ENCODE measurements at places on chromosomes 3 and 15.

DNA sequence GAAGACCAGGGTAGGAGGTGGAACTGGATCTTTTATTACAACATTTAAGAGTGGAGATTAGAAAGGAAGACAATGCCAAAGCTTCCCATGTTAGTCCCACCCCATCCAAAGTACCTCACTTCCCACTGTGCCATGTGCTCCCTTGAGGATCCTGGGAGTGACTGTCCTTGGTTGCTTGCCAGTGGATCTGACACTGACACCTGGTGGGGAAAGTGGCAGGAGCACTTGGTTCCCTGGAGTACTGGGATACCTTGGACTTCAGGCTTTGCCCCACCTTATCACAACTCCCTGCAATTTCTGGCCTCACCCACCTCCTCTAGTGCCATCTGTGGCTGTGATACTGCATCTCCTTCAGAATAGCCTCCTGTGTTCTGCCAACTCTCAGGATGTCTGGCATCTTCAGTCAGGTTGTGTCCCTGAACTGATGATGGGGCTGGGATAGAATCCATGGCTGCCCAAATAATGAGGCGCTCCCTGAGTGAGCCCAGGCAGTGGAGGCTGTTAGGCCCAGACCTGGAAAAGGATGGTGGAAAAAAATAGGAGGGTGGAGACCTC, 1.3 kb downstream of the ELL3 start:
- no peak for DNase-seq

- no peak for DNase-seq
Measured at GRCh38 chr15:33013827-33014445, 180.6 kb downstream of the FMN1 start.

DNA sequence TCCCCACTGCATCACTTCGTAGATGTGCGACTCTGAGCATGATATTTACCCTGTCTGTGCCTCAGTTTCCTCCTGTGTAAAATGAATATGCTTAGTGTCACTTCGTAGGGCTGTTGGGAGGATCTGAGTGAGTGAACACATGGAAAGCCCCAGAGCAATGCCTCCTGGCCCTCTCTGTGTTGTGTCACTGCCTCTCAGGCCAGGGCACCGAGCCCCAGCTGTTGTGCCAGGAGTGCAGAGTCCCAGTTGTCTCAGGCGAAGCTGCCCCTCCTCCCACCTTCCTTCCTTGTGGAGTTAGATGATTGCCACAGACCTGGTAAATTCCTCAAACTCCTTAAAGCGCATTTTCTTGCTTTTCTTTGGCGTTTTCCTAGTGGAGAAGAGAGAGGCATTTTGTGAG, 26.2 kb downstream of the EFCAB12 start:
- DNase-seq: no peak

- DNase-seq: no peak
Measured at GRCh38 chr15:36428102-36428845, 151.2 kb upstream of the CDIN1 start.

DNA sequence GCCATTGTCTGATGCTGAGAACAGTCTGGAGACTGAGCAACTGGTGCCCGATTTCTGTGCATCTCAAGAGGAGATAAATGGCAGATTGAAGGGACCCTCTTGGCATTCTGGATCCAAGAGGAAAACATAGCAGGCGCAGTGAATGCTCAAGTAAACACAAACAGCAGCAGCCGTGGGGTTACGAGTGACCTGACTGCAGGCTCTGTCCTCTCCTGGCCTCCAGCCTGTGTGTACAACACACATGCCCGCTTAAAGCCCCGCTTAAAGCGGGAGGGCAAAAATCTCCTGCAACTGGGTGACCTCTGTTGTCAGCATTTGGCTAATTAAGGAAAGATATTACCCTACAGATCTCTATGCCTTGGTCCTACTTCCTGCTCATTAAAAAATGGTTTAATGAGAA, 120.5 kb downstream of the GREM1 start:
- peak; percentile 6 for DNase-seq

- DNase-seq: no peak
Measured at GRCh38 chr15:66675446-66675845, 26.6 kb upstream of the SMAD6 start.

GRCh38 chr3:13879102-13879945, 547 bp downstream of the WNT7A start:
- DNase-seq: no peak

DNA sequence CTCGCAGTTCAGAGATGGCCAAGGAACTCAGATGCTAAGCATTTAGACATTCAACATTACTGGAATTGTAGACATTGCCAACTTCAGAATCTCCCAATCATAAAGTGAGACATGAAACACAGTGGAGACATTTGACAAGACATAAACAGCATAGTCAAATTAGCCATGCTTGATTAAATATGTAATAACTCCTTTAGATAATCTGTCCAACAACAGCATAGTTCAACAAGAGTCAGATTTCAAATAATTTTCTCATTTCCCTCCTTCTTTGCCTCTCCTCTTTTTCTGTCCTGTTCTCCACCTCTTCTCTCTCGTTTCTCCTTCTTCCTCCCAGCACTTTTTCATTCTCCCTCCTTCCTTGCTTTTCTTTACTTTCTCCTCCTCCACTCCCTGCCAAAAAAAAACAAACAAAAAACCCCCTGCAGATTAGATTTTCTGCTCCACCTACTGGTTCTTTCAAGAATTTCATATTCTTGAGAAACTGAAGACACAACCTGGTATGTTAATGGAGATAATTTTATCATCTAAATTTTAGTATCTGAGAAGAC, 20.2 kb downstream of the CPOX start:
- DNase-seq: no peak

- DNase-seq: no peak
Measured at GRCh38 chr3:195149292-195150030, 121.5 kb downstream of the XXYLT1 start.

GRCh38 chr3:186646106-186646505, 5.9 kb downstream of the FETUB start:
- no peak for DNase-seq

- no peak for DNase-seq
Measured at GRCh38 chr3:53324105-53324504, 23.2 kb downstream of the DCP1A start.

GRCh38 chr3:133888726-133889340, 6.8 kb downstream of the RAB6B start:
- DNase-seq: no peak

GRCh38 chr3:141643391-141643790, 94.7 kb upstream of the RNF7 start:
- DNase-seq: no peak

- DNase-seq: no peak
Measured at GRCh38 chr15:78991476-78991875, 46.6 kb upstream of the CTSH start.

GRCh38 chr15:47726399-47726823, 9.1 kb downstream of the SEMA6D start:
- DNase-seq: no peak

DNA sequence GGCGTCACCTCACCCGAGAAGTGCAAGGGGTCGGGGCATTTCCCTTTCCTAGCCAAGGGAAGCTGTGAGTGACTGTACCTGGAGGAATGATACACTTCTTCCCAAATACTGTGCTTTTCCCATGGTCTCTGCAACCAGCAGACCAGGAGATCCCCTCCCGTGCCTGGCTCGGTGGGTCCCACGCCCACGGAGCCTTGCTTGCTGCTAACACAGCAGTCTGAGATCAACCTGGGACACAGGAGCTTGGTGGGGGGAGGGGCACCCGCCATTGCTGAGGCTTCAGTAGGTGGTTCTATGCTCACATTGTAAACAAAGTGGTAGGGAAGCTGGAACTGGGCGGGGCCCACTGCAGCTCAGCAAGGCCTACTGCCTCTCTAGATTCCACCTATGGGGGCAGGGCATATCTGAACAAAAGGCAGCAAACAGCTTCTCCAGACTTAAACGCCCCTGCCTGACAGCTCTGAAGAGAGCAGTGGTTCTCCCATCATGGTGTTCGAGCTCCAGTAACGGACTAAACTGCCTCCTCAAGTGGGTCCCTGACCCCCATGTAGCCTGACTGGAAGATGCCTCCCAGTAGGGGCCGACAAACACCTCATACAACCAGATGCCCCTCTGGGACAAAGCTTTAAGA, 31.4 kb upstream of the ABHD5 start:
- no peak for DNase-seq

Data from C1 segment of cervical spinal cord (tissue), 14 donors.